ENCODE measurements at places on chromosomes 7 and 10.

DNA sequence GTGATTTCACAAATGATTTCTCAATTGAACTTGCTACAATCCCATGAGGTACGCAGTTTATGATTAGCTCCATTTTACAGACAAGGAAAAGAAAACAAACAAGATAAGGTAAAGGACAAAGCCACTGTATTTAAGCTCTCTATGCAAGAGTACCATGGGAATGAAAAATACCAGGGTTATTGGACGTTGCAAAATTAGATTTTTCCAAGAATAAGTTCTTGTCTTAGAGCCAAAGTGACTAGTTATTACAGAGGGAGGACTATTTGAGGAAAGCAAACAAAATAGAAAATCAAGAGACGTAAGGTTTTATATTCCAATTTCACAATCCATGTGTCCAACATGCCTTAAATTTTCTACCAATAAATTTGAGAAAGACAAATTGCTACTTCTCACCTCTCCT lies 97.9 kb upstream of the PTN start:
- DNase-seq, result no peak

- DNase-seq, result no peak
Measured at GRCh38 chr7:98930921-98931320, 52.6 kb downstream of the TRRAP start.

GRCh38 chr7:81008901-81009300 lies 90.0 kb upstream of the SEMA3C start:
- DNase-seq, result no peak

DNA sequence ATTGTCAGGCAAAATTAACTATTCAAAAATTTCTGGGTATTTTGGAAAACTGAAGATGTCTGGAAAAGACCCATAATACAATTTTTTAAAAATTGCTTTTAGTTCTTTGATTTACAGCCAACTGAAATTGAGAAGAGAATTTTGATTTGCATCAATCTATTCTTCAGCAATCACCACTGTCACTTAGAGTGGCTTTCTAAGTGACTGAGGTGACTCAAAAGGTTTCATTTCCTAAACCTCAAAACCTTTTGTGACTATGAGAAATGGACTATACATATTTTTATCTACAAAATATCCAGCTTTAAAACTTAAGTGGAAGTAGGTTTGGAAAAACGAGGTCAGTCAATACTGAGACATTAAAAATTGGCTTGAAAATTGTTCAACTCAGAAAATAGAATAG lies 60.0 kb downstream of the ENO4 start:
- no peak for DNase-seq

- DNase-seq, result no peak
Measured at GRCh38 chr10:93758891-93759410, 1.2 kb downstream of the LGI1 start.

DNA sequence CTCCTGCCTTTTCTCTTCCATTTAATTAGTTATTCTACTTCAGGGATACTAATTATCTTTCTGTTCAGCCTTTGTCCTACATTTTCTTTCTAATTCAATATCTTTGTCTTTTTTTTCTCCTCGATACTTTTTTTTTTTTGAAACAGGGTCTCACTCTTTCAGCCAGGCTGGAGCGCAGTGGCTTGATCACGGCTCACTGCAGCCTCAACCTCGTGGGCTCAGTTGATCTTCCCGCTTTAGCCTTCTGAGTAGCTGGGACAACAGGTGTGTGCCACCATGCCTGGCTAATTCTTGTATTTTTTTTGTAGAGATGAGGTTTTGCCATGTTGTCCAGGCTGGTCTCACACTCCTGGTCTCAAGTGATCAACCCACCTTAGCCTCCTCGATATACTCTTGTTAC lies 38.9 kb downstream of the CCSER2 start:
- no peak for DNase-seq

- no peak for DNase-seq
Measured at GRCh38 chr10:43890124-43890523, 241.4 kb upstream of the ZNF32 start.

Measured in AG09319 (cell line).